Pulmonary artery endothelial cell (primary cell): ENCODE measurements at places on chromosomes 12 and 14.

DNA sequence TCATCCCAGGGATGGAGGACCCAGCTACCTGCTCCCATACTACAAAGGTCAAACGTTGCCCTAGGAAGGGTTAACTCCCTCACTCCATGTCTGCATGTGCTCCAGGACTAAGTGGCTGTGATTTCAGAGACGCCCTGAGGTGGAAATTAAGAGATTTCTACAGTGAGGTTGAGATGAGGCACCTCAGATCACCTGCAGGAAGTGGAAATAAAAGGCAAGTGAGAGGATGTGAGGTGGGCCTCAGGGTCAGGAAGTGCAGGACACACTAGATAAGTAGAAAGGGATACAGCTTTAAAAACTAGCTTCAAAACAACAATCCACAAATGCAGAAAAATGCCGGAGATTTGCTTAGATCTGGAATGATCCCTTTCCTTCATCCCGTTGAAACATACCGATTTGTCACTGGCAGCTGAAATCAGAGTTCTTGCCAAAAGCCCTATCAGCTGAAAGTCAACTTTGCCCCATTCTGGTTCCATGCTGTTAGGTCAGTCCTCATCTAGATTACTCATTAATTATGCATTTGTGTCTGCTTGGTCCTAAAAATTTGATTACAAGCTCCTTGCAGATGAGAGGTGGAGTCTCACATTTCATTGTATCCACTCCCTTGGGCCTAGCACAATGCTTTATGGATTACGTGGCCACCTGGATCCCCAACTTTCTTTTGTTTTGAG is 6.6 kb downstream of the PLBD1 start:
- no peak for DNase-seq

GRCh38 chr12:65330331-65330730 is 51.8 kb downstream of the MSRB3 start:
- no peak for DNase-seq

- DNase-seq, result no peak
Observed at GRCh38 chr12:64427988-64428387, 23.8 kb downstream of the XPOT start.

DNA sequence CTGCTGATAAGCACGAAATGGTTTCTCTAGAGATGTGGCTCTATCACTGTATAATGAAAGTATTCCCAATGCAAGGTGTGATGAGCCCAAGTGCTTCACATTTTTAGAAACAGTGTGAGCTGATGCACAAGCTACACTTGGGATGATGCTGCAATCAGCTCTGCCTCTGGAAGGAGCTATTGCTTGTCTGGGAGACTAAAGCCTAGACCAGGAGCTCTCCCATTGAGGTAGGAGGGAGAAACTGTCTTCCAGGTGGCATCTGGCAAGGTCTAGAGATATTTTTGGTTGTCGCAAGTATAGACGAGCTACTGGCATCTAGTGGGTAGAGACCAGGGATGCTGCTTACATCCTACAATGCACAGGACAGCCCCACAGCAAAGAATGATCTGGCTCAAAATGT is 42.0 kb downstream of the HECTD4 start:
- DNase-seq, result no peak

GRCh38 chr14:65042731-65043372 is 56.2 kb downstream of the FNTB start:
- DNase-seq, result no peak

- no peak for DNase-seq
Observed at GRCh38 chr14:44108601-44109000, 398.5 kb downstream of the FSCB start.

DNA sequence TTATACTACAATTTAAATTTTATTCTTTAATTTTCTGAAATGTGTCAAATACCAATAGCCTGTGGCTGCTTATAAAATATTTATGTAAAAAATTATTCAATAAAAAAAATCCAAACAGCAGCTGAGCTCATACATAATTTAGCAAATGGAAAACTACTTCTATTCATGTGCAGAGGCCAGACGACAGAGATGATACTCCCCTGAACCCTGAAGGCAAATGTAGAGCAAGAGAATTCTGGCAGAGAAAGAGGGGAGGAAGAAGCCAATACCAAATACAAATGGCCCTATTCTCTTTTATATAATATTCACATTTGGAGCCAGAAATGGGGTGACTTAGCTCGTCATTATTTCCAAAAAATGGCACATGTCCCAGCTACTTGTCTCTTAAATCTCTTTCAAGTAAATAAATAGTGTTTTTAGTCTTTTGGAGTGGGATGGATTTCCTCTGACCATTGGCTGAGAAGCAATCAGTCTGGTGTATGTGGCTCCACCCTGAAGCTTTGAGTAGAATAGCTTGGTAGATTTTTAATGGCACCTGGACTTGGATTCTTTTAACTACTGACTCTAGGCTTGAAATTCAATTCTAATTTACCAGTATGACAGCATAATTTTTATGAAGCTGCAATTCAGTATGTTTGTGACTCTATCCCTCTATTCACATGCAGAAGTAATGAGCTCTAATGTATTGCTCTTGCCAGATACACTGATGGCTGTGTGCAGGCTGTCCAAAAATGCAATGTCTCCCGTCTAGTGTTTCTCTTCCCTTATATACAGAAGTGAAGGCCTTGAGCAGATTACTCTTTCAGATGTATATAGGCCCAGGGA is 113.4 kb upstream of the SCAF11 start:
- no peak for DNase-seq

DNA sequence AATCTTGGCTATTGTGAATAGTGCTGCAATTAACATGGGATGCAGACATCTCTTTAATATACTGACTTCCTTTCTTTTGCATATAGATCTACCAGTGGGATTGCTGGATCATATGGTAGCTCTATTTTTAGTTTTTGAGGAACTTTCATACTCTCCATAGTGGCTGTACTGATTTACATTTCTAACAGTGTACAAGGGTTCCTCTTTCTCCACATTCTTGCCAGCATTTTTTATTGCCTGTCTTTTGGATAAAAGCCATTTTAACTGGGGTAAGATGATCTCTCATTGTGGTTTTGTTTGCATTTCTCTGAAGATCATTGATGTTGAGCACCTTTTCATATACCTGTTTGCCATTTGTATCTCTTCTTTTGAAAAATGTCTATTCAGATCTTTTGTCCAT is 8.4 kb downstream of the AMDHD1 start:
- DNase-seq, result no peak

GRCh38 chr14:32453857-32454810 is 125.0 kb downstream of the AKAP6 start:
- no peak for DNase-seq
